Kidney epithelial cell (primary cell): ENCODE measurements at places on chromosomes 7 and 10.
A peak's percentile ranks its signal among the peaks of the same experiment; 100 is the strongest.

DNA sequence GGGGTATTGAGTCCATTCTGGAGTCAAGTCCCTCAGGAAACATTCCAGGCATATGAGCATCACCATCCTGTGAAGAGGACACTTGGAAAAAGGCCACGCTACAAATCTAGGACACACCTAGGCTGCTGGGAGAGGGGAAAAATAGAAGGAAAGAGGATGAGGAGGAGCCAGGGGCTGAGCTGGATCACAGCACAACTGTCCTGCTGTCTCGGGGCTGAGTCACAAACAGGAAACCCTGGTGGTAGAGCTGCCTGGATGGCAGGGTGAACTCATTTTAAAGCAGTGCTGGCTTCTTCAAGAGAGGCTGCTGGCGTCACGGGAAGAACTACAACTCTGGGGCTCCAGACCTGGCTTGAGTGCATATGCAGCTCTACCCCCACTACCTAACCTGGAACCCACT is 151.5 kb downstream of the RNF216 start:
- DNase-seq = no peak

DNA sequence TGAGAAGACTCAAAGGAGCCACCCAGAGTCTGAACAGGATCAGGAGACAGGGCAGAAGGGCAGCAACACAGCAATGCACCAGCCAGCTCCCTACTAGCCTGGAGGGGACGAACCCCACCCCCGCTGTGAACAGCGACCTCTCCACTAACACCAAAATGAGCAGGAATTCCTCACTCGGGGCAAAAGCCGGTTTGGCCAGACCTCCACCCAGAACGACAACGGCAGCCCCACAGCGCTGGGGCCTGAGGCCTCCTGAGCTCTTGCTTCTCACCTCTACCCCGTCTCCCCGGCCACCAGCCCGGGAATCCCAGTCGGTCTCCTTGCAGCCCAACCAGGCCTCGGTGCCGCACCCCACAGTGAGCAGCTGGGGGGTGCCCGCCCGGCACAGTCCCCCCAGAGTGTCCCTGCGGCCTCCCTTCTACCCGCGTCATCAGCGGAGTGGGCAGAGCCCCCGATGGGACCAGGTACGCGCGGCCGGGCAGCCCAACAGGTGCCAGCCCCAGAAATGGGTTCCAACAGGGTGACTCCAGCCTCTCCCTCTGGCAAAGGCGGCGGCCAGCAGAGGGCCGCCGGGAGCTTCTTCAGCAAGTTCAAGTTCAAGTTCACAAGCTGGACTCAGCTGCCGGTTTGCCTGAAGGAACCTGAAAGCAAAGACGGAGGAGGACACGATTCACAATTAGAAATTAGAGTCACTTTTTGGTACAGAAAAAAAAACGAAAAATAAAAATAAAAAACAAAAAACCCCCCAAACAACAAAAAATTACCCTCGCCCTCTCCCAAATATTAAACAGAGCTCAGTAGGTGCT is 129.0 kb downstream of the MARCHF5 start:
- DNase-seq = peak; percentile 10

DNA sequence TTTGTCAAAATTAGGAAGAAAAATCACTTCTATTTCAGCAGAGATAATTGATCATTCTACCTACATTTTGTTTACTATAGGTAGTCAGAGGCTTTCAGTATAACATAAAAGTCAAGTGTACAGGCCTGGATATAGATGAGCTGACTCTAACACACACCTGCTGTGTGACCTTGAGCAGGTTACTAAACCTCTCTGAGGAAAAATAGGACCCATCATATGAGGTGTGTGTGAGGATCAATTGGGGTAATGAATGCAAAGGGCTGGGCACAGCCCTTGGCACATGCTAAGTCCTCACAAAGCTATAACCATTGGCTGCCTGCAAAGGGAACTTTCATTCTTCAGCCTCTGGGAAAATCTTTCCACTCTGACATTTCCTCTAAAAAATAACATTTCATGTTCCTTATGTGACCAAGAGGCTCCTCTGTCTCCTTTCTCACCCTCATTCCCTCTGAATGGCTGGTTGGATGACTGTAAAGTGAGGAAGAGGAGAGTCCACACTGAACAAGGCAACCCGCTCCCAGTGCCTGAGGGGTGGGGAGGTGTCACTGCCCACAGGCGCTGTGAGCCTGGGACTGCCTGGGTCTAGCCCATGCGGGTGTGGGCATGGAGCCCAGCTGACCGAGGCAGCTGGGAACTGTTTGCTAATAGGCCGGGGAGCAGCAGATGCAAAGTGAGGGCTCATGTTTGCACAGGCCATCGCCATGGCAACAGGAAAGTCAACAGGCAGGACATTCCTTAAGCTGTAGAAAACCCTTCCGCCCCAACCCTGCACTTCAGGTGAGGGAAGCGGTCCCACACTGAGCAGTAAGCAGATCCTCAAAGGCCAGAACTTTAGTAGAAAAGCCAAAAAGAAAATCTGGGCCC is 36.8 kb downstream of the MYOF start:
- DNase-seq = peak; percentile 99

GRCh38 chr7:130154131-130154500 is 51.1 kb downstream of the TMEM209 start:
- no peak for DNase-seq

GRCh38 chr10:63462442-63462841 is 3.3 kb downstream of the JMJD1C start:
- DNase-seq = no peak

GRCh38 chr7:6165521-6166320 is 106.7 kb downstream of the CYTH3 start:
- no peak for DNase-seq

- DNase-seq = no peak
These were observed 286.0 kb downstream of the TWIST1 start for GRCh38 chr7:18831419-18831818.

DNA sequence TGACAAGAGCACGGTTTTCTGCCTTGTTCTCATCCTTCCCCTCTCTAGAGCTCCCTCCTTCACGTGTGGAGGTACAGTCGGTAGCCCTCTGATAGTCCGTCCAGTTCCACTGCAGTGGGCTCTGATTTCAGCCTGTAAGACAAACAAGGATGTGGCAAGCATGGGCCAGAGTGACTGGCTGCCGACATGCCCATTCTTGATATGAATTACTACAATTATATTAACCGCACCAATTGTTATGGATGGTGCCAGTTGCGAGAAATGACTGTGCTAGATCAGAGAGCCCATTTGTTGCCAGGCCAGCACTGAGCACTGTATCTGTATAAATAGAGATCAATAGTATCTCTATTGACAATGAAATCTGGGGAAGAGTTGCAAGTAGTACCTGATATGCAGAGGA is 146.6 kb downstream of the CHN2 start:
- DNase-seq = no peak

- DNase-seq = no peak
These were observed 865.5 kb downstream of the LRMDA start for GRCh38 chr10:76296957-76297356.

GRCh38 chr10:86945361-86946212 is 11.8 kb downstream of the MMRN2 start:
- no peak for DNase-seq

- DNase-seq = no peak
These were observed 85.9 kb downstream of the FOXL3 start for GRCh38 chr7:375901-376305.

DNA sequence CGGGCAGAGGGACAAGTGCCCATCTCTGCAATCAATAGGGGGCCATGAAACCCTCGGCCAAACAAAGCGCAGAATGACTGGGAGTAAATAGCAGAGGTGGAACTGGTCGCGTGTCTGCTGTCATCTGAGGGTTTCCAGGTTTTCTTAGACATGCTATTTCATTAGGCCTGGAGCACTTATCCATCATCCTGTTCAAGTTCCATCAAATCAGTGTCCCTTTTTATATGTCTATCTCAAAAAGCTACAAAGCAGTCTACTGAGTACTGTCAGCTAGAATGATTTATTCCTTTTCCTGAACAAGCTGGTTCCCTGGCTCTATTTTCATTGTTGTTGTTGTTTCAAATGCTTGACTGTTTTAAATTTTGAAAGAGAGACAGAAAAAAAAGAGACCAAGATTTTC is 590.5 kb downstream of the PARD3 start:
- DNase-seq = no peak

- DNase-seq = no peak
These were observed 1.9 kb upstream of the IFRD1 start for GRCh38 chr7:112448381-112448780.

GRCh38 chr7:68671046-68671445 is 927.2 kb upstream of the AUTS2 start:
- DNase-seq = no peak

GRCh38 chr7:47803025-47803424 is 145.2 kb downstream of the PKD1L1 start:
- no peak for DNase-seq

- DNase-seq = no peak
These were observed 11.8 kb downstream of the SEM1 start for GRCh38 chr7:96697822-96698221.

- no peak for DNase-seq
These were observed 77.7 kb downstream of the RBM33 start for GRCh38 chr7:155722118-155722517.

DNA sequence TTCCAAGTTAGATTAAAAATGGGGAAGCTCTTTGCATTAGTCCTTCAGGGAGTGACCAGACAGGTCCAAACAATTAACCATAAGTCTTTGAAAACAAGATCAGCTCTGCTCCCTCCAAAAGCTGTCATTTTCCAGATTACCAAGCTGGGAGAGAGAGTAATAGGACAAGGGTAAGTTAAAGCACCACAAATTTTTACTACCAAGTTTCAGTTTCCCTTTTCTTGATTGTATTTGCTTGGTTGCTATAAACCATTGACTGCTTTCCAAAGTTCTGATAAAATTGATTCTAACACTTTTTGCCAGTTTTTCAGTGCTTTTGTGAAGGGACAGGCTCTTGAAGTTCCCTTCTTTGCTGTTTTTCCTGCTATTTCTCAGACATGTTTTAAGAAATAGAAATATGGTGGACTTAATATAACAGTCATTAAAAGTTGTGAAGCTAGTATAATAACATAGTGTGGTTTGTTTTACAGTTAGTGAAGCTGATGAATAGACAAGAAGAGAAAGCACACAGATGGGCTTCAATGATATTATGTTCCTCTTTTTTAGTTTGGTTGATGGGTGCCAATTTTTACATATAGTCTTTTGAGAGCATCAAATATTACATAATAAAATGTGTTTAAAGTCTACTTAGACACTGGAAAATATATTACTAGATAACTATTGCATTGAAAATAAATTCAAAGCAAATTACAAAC is 40.0 kb upstream of the ZNF365 start:
- no peak for DNase-seq

DNA sequence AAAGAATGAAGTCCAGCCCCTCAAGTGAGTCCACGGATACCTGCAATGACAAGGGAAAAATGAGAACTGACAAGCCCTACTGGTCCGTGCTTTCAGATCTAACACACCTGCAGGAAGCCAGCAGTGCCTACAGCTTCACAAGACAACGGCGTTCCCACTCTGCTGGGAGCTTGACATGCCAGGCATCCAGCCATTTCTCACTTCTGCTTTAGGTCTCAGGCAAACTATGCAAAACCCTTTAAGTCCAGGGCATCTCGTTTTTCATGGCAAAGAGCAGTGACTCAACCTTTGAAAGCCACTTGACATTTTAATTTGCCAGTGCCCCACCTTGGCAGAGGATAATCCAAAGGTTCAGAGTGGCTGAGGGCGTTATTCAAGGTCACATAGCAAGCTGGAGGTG is 49.1 kb upstream of the GPAM start:
- no peak for DNase-seq
